Omental fat pad (tissue), 4 donors: ENCODE measurements at places on chromosomes 11 and 22. TPM values are rescaled to one million over a fixed set of nuclear protein-coding genes. Genes with fewer than 3 reads are reported as not detected.

GRCh38 chr11:15166204-15166603, 51.5 kb downstream of the INSC start:
- DNase-seq: no peak

DNA sequence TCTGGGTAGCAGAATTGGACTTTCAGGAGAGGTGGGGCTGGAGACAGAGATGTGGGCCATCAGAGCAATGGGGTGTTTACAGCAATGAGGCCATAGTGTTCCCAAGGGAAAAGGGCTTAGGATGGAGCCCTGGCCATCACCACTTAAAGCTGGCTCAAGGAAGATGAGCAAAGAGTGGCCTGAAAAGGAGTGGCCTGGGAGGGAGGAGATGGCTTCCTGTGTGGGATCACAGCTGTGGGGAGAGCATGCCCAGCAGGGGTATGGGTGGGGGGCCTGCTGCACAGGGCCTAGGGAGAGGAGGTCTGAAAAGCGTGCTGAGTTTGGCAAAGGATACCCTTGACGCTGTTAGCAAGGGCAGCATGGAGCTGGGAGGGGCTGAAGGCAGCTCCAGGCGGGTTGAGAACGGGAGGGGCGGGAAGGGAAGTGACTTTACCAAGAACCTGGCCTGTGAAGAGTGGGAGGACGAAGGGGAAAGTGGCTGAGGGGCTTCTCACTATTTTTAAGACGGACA, 13.9 kb downstream of the LRRC32 start:
- peak; percentile 10 for DNase-seq

- DNase-seq: no peak
Observed at GRCh38 chr11:121892863-121893262, 223.2 kb downstream of the BLID start.

DNA sequence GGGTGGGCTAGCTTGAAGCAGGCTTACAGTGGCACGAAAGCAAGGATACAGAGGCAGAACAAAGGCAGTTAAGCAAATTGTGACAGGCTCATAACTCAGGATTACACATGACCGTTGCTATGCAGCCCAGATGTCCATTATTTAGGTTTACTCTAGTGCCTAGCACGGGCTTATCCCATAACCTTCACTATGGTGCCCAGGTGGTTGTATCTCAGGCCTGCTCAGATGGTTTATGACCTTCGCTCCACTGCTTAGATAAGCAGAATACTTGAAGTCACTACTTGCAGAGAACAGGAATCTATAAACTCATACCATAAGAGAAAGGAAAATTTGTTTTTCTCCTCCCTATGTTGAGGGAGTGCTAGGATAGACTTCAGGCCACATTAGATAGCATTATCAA, 9.0 kb downstream of the OR6M1 start:
- no peak for DNase-seq

GRCh38 chr22:21736084-21736642, 569 bp upstream of the YPEL1 start:
- DNase-seq: no peak

- no peak for DNase-seq
Observed at GRCh38 chr11:119316016-119316728, 758 bp downstream of the MCAM start.

- DNase-seq: no peak
Observed at GRCh38 chr11:110452720-110453119, 23.0 kb downstream of the FDX1 start.

DNA sequence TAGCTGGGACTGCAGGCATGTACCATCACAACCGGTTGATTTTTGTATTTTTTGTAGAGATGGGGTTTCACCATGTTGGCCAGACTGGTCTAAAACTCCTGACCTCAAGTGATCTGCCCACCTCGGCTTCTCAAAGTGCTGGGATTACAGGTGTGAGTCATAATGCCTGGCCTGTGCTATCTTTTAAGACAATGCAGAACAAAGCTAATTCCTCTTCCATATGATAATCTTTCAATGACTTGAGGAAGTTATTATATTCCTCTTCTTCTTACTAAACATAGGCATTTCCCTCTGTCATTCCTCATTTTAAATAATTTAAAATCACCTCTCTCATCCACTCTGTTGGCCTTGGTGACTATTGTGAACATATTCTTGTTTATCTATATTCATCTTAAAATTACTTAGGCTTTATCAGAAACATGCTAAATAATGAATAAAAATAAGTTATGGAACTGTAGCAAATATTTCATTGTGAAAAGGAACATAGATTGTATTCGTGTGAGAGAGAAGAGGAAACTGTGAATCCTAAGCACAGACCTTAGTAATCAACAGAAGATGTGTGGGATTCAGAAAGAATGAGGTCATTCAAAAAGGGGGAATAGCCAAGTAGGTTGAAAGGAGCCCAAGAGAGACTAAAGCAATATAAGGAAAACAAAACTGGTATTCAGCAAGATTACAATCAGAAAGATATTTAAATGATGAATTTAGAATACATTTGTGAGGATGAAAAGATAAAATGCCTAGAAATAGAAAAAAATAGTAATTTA, 269.4 kb downstream of the TTC28 start:
- DNase-seq: no peak

DNA sequence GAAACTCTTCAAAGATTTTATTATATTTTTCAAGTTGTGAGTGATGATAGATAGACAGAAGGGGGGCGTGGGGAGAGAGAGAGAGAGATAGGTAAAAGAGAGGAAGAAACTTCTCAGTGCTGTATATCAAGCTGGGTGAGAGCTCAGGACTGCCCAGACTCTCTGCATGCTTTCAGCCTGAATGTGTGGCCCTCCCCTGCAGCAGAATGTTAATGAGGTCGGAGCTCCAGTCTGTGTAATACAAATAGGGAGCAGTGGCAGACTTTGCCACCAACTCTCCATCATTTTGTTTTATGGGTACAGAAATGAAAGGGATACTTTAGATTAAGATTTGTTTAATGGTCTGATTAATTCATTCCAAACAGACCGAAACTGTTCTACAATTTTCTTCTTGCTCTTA, 752.8 kb downstream of the OPCML start:
- DNase-seq: no peak

DNA sequence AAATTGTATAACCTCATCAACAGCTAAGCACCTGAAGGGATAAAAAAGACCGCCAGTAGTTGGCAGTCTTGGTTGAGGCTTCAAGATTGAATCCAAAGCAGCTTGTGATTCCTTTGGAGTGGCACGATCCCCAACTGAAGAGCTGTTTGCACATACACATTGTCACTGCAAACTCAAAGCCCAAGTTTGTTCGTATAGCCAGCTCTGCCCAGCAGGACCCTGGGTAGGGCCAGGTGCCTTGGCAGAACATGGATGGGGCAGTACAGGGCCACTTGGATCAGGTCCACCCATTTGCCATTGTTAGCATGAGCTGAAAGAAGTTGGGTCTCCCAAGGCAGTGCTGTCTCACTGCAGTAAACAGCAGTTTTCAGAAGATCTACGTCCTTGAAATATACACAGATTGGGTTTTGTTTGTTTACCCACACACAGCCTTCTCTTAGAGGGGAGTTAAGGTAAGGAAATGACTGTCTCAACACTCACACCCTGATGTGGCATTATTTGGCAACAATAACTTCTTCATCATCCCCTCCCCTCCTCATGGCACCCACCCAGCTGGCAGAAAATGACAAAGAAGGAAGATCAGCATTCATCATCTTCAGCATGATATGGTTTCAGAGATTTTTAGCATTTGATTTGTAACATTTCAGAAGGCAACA, 132.9 kb downstream of the COMMD9 start:
- no peak for DNase-seq

- no peak for DNase-seq
Observed at GRCh38 chr11:82842019-82842418, 58.2 kb downstream of the PRCP start.

DNA sequence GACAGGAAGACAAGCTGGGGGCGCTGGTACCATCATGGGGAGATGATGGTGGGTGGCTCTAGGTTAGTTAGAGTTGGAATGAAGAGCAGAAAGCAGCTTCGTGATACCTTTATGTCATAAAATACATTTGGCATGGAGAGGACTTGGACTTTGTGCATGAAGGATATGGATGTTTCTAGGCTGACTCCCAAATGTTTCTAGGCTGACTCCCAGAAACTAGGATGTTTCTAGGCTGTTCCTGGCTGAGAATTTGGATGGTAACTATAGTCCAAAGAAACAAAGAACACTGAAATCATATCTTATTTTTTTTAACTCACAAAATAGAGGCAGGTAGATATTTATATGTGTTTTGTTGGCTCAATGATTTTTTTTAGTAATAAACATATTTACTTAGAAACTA, 89.4 kb upstream of the VPREB1 start:
- no peak for DNase-seq

- DNase-seq: no peak
Observed at GRCh38 chr11:8092587-8093424, 11.8 kb downstream of the TUB start.

- DNase-seq: no peak
Observed at GRCh38 chr11:33787076-33787475, 12.8 kb upstream of the FBXO3 start.

DNA sequence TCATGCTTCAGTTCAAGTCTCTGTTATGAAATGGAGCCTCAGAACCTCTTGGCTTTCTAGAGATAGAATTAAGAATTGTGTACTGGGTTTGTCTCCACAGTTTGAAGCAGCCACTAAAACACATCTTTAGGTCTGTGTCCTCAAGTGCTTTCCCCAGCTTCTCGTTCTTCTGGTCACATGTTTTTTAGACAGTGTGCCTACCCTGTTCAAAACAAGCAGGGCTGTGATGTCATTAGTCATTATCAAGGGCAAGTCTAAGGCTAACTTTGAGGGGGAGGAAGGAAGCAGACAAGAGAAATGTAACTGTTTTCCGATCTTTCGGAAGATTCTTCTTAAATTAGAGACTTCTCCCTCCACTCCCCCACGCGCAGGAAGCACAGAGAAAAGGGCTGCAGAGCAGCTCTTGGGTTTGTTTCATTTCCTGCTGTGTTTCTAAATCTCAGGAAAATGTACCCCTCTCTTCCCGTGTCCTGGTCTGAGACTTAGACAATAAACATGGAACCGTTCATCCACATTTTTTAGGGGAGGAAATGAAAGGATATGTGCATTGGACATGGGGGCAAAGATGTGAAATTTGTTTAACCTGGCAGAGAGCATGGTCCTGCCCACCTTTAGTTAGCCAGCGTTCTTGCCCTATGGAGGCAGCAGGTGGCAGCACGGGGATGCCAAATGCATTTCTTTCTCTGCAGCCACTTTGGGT, 3.1 kb downstream of the AKIP1 start:
- no peak for DNase-seq

- DNase-seq: no peak
Observed at GRCh38 chr11:57410287-57410686, 16.6 kb downstream of the SLC43A3 start.

DNA sequence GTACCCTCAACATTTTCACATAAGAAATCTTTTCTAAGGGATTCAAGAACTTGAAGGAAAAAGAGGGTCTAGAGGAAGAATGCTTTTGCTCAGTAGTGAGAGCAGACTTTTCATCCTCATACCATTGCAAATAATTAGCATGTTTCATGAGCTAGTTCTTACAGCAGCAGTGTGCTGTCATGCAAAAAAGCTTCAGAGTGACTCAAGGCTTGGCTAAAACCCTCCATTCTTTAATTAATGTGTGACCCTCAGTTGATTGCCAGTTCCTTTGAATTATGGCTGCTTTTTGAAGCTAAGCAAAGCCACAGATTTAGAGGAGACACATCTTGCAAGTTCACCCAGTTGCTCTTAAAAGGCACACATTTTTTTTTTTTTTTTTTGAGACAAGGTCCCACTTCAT, 36.6 kb upstream of the PCF11 start:
- no peak for DNase-seq

- DNase-seq: peak; percentile 67
Observed at GRCh38 chr11:304915-305843, 2.4 kb upstream of the IFITM2 start.

DNA sequence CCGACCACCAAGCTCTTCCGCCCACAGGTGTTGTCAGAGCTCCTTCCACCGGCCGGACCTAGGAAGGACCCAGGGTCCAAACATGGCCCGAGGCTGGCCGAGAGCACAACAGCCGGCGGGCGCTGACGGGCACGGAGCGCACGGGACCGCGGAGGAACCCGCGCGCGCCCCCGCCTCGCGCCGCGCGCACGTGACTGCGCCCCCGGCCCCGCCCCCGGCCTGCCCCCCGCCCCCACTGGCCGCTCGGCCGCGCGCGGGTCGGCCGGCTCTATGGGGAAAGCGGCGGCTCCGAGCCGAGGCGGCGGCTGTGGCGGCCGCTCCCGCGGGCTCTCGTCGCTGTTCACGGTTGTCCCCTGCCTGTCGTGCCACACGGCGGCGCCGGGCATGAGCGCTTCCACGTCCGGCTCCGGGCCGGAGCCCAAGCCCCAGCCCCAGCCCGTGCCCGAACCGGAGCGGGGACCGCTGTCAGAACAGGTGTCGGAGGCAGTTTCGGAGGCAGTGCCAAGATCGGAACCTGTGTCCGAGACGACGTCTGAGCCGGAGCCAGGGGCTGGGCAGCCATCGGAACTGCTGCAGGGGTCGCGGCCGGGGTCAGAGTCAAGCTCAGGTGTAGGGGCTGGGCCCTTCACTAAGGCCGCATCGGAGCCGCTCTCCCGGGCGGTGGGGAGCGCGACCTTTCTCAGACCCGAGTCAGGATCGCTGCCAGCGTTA, at the start of gene OSBP2:
Gene OSBP2 (plus strand): TSS at position 235 of the 711 bp plus-strand sequence. CDS start 36 bp downstream, at position 271.
- DNase-seq: no peak

CSNK2A3 gene
- 2.9 TPM for total RNA-seq

SLC5A4 gene
- total RNA-seq: 1.2 TPM

RTCB gene
- total RNA-seq: 56.1 TPM

CAPN5 gene
- total RNA-seq: 8.5 TPM

OOSP1 gene
- total RNA-seq: not detected

KDM2A gene
- 53.4 TPM for total RNA-seq

GPR83 gene
- total RNA-seq: not detected

NAALAD2 gene
- 1.9 TPM for total RNA-seq

MPEG1 gene
- total RNA-seq: 45.4 TPM

TMEM138 gene
- total RNA-seq: 31.6 TPM

ZNF215 gene
- total RNA-seq: 2.9 TPM

KRTAP5-8 gene
- total RNA-seq: not detected

C22orf31 gene
- not detected for total RNA-seq

C11orf87 gene
- 0.12 TPM for total RNA-seq

OR51B5 gene
- not detected for total RNA-seq

APOA4 gene
- total RNA-seq: not detected

TTC36 gene
- 21.1 TPM for total RNA-seq

CRELD2 gene
- total RNA-seq: 30.8 TPM

ADAMTS8 gene
- total RNA-seq: 1.2 TPM

RGL4 gene
- not detected for total RNA-seq
